ENCODE measurements at places on chromosomes 1 and 21. TPM values are rescaled to one million over a fixed set of nuclear protein-coding genes. Genes with fewer than 3 reads are reported as not detected.
A peak's percentile ranks its signal among the peaks of the same experiment; 100 is the strongest.

DNA sequence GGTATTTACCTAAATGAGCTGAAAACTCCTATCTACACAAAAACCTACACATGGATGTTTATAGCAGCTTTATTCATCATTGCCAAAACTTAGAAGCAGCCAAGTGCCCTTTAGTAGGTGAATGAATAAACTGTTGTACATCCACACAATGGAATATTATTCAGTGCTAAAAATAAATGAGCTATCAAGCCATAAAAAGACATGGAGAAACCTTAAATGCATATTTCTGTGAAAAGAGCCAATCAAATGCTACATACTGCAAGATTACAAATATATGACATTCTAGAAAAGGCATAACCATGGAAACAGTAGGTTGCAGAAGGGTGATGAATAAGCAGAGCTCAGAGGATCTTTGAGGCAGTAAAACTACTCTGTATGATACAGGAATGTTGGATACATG lies 23.3 kb downstream of the ABCB10 start:
- no peak overlapping the region for H3K4me3 ChIP-seq
- no peak for DNase-seq
- H3K27ac ChIP-seq, result peak overlapping the region; percentile 36
- no peaks in the 10 kb centered on the region for H3K27me3 ChIP-seq
- H3K4me1 ChIP-seq, result peaks cover 5% of the 10 kb centered on the region
- H3K36me3 ChIP-seq, result peaks cover 49% of the 10 kb centered on the region

- H3K27me3 ChIP-seq, result no peaks in the 10 kb centered on the region
- H3K4me1 ChIP-seq, result peaks cover 84% of the 10 kb centered on the region
- H3K36me3 ChIP-seq, result peaks cover 4% of the 10 kb centered on the region
Measured at GRCh38 chr1:218659911-218660677, 315.0 kb downstream of the TGFB2 start.

DNA sequence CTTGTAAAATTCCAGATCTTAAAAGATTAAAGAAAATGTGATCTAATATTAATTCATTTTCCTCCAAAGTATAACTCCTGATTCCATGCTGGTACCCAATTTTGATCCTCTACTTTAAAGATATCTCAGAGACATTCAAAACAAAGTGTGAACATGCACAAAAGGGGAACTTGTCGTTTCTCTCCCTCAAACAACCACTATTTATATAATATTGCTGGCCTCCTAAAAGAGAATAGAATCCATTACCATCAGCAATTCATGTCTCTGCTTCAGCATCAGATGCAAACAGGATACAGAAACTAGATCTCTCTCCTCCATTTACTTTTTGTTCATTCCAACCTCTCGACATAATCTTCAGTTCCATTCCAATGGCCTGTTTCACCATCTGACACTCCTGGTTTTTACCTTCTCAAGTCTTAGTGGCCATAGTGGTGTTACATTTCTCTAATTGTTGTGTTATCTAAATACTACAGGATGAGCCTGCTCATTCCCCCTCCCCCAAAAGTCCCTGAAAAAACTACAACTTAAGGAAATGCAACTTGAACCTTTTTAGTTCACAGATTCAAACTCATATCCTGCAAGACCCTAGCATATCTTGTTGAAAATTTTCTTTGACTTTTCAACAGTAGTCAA lies 4.1 kb downstream of the NRIP1 start:
- H3K27me3 ChIP-seq, result no peaks in the 10 kb centered on the region
- H3K4me1 ChIP-seq, result peaks cover 58% of the 10 kb centered on the region
- H3K4me3 ChIP-seq, result no peak overlapping the region
- no peaks in the 10 kb centered on the region for H3K36me3 ChIP-seq
- no peak for DNase-seq

DNA sequence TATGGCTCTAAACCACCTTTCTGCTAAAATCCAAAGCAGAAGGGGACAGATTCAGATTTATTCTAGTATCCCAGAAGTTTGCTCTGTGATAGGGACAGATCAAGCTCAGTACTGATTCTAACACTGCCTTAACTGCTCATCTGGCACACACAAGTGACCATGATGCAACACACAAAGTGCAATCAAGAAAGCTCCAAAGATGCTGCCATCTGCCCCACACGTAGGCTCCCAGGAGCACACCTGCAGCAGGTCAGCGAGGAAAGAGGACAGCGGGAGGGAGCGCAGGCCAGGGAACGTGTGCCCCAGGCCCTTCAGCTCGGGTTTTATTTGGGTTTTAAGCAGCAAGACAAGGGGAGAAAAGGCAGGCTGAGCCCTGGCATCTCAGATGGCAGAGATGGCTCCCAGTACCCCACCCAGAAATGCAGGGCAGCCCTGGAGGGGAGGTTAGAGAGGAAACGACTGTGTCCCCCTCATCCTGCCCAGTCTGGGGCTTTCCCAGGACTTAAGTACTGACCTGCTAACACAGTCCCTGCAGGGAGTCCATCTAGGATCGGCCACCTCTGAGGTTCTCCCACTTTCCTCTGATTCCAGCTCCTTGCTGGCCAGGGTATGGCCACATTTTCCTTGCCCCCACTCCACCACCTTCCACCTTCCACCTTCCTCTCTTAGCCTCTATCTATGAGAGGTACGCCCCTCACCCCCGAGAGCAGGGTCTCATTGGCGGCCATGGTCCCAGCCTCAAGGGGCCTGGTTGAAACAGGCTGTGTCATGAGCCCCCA lies 1.2 kb downstream of the TRIM11 start:
- peaks cover 40% of the 10 kb centered on the region for H3K4me1 ChIP-seq
- peaks cover 8% of the 10 kb centered on the region for H3K36me3 ChIP-seq
- DNase-seq, result peak; percentile 68
- peak overlapping the region; percentile 86 for H3K4me3 ChIP-seq

DNA sequence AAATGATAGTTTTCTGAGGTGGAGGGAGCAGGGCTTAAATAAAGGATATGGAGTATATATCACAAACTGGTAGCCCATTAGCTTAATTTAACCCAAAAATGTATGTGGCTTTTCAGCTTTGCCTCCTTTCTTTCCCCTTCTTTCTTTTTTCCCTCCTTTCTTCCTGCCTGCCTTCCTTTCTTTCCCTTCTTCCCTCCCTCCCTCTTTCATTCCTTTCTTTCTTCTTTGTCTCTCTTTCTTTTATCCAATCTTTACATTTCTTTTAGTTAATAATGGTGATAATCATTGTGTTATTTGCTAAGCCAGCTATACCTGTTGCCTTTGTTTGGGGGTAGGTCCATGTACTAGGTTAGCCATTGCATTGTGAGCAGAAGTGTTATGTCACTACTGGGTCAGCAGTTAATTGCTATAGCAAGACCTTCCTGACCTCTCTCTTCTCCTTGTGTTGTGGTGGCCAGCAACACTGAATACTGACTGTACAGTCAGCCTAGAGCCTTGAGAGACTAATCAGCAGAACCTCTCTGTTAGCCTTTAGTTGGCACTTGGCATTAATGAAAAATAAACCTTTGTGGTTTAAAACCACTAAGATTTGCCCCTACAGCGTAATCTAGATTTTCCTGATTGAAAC lies 5.1 kb downstream of the GORAB start:
- peaks cover 66% of the 10 kb centered on the region for H3K4me1 ChIP-seq
- peak overlapping the region; percentile 26 for H3K4me3 ChIP-seq
- peak overlapping the region; percentile 88 for H3K27ac ChIP-seq
- DNase-seq, result no peak
- peaks cover 24% of the 10 kb centered on the region for H3K36me3 ChIP-seq

GRCh38 chr1:97209381-97209957 lies 487.9 kb downstream of the PTBP2 start:
- no peak overlapping the region for H3K4me3 ChIP-seq
- no peak for DNase-seq
- no peaks in the 10 kb centered on the region for H3K27me3 ChIP-seq
- H3K36me3 ChIP-seq, result no peaks in the 10 kb centered on the region
- H3K4me1 ChIP-seq, result peaks cover 4% of the 10 kb centered on the region
- H3K27ac ChIP-seq, result no peak overlapping the region

DNA sequence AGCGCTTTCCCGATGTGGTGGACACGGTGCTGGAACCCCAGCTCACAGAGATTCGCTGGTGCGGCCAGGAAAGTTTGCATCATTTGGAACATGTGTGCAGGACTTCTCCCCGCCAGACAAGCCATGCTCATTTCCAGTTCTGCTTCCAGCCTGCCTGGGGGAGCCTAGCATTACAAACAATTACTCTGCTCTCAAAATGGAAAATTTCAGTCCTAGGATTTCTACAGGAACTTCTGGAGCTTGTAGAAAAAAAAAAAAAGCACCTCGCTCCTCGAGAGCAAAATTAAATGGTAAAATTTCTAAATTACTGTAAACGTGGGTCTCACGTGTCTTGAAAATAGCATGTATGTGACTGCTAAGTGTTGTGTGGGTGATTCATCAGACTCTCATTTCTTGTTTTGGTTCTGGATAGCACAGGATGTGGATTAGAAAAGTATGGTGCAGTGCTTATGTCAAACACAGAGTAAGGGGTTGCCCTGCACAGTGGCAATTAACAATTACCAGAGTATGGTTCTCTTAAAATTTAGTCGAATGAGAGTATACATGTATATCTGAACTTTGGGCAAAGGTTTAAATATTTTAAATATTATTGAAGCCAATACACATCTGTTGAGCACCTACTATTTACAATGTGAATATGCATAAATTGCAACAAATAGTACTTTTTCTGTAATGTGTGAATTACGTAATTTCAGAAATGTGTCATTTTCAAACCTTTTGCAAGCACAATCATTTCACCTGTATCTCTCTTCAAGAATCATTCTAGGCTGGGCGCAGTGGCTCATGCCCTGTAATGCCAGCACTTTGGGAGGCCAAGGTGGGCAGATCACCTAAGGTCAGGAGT lies 61.8 kb upstream of the PTGFRN start:
- H3K27ac ChIP-seq, result peak overlapping the region; percentile 83
- no peak overlapping the region for H3K4me3 ChIP-seq
- peaks cover 45% of the 10 kb centered on the region for H3K4me1 ChIP-seq
- H3K27me3 ChIP-seq, result no peaks in the 10 kb centered on the region

DNA sequence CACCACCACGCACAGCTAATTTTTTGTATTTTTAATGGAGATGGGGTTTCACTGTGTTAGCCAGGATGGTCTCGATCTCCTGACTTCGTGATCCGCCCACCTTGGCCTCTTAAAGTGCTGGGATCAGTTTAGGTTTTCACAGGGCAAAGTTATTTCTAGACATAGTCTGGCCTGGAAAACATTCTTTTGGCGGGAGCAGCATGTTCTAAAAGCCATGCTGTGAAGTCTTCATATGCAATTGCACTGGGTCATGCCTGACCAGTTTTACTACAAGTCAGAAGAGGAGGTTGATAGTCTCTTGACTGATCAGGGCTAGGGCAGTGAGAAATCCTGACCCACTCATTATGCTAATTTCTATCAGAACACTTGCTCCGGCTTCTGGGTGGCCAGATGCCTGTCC lies 131.6 kb upstream of the POU3F1 start:
- H3K4me1 ChIP-seq, result peaks cover 13% of the 10 kb centered on the region
- H3K27me3 ChIP-seq, result no peaks in the 10 kb centered on the region
- H3K36me3 ChIP-seq, result no peaks in the 10 kb centered on the region
- no peak for DNase-seq
- H3K27ac ChIP-seq, result no peak overlapping the region
- no peak overlapping the region for H3K4me3 ChIP-seq

- H3K27me3 ChIP-seq, result peaks cover 6% of the 10 kb centered on the region
- H3K4me1 ChIP-seq, result no peaks in the 10 kb centered on the region
- DNase-seq, result peak; percentile 41
- H3K36me3 ChIP-seq, result peaks cover 11% of the 10 kb centered on the region
- H3K4me3 ChIP-seq, result no peak overlapping the region
Measured at GRCh38 chr1:38102636-38103035, 56.0 kb upstream of the POU3F1 start.

DNA sequence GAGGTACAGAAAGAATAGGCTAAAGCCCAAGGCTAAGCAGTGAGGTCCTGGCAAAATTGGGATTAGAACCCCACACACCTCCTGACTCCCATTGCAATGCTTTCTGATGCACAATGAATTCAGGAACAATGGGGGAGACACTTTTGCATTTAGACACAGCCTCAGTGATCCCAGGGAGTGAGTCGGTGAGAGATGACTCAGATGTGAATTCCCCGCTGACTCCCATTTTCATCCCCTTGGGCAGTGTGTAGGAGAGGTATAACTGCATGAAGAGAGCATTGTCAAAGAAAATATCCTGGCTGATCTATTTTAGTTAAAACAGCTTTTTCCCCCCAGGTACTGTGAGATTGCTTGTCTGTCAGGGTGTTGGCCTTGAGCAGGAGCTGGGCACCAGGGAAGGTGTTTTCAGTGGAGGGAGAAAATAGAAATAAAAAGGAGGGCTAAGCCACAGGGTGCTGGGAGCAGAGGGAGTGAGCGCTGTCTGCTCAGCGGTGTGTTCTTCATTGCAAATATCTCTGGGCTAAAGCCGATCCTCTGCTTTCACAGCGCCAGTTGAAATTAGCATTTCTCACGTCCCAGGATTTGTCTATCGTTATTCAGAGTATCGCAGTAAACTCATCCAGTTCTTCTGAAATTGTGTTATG lies 247.7 kb upstream of the PTBP2 start:
- H3K27ac ChIP-seq, result no peak overlapping the region
- H3K27me3 ChIP-seq, result peaks cover 11% of the 10 kb centered on the region
- peaks cover 5% of the 10 kb centered on the region for H3K4me1 ChIP-seq
- no peaks in the 10 kb centered on the region for H3K36me3 ChIP-seq
- no peak overlapping the region for H3K4me3 ChIP-seq
- no peak for DNase-seq

DNA sequence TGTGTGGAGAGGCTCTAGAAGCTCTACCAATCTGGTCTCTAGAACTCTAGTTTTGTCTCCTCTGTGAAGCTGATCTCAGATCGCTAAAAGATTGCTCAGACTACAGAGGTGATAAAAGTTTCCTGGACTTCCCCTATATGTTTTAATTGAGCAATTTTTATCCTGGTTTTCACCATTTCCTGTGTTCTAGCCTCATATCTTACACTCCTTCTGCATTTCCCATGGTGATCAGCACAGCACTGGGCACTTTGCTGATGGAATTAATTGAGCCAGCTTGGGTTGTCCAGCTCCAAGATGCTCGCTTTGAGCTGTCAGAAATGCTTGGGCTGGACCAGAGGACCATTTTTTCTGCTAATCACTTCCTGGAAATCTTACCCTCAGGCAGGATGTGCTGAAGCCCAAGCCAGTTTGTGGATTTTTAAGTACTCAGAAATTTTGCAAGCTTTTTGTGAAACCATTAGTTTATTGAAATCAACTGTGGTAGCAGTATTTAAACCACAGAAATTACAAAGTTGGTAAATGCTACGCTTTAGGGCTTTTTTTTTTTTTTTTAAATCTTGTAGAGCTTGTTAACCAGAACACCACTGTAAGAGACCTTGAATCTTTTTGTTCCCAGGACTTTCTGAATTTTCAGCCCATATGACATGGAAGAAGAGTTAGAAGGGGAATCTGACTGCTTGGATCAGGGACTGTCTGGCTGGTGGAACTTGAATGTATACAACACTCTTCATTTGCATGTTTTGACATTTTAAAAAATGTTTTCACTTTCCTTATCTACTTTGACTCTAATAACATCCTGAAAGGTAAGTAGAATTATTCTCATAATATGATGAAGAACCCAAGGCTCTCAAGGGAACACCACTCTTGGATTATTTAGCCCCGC lies 28.4 kb downstream of the CD48 start:
- no peaks in the 10 kb centered on the region for H3K36me3 ChIP-seq
- no peak overlapping the region for H3K4me3 ChIP-seq
- H3K4me1 ChIP-seq, result no peaks in the 10 kb centered on the region
- H3K27ac ChIP-seq, result no peak overlapping the region
- DNase-seq, result no peak
- H3K27me3 ChIP-seq, result peaks cover 31% of the 10 kb centered on the region

Gene CFHR4
- total RNA-seq, result not detected

Gene MEGF6
- total RNA-seq, result 328 TPM

Gene SH3BGR
- 2.8 TPM for total RNA-seq

Gene PRAMEF9
- total RNA-seq, result not detected
